Fibroblast of villous mesenchyme (primary cell): ENCODE measurements at places on chromosomes 2 and 18. TPM values are rescaled to one million over a fixed set of nuclear protein-coding genes. Genes with fewer than 3 reads are reported as not detected.

TAF4B gene
- 0.64 and 0.86 TPM in 2 replicates for total RNA-seq

DNA sequence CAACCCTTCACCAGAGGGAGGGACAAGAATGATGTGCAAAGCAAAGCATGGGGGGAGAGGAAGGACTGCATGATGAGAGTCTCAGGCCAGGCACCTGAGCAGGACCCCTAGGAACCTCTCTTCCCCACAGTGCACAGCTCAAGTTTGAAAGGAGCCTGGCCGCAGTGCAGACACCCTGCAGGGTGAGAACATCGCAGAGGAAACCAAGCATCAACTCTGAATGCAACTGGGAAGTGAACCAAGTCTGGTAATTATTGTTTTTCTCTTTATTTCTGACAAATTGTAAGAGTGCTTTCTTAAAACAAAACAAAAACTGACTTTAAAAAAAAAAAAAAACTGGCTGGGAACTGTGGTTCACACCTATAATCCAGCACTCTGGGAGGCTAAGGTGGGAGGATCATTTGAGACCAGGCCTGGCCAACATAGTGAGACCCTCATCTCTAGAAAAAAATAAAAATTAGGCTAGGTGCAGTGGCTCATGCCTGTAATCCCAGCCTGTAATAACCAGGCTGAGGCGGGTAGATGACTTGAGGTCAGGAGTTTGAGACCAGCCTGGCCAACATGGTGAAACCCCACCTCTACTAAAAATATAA lies 15.3 kb downstream of the NPC1 start:
- no peak for DNase-seq

HOXD9 gene
- 10.6 and 11.2 TPM in 2 replicates for total RNA-seq

GRCh38 chr2:39571111-39571731 lies 94.5 kb upstream of the TMEM178A start:
- peak; percentile 84 for DNase-seq

CTLA4 gene
- not detected in 2 replicates for total RNA-seq

GYPC gene
- total RNA-seq: 161 TPM in 2 replicates

C18orf32 gene
- total RNA-seq: 11.7 and 24.5 TPM in 2 replicates

GRCh38 chr2:98505971-98506664 lies 61.5 kb downstream of the INPP4A start:
- no peak for DNase-seq

GRCh38 chr2:145587922-145588321 lies 1068.0 kb upstream of the ZEB2 start:
- DNase-seq: no peak

GRCh38 chr2:122023059-122023864 lies 267.8 kb downstream of the TSN start:
- DNase-seq: no peak

DNA sequence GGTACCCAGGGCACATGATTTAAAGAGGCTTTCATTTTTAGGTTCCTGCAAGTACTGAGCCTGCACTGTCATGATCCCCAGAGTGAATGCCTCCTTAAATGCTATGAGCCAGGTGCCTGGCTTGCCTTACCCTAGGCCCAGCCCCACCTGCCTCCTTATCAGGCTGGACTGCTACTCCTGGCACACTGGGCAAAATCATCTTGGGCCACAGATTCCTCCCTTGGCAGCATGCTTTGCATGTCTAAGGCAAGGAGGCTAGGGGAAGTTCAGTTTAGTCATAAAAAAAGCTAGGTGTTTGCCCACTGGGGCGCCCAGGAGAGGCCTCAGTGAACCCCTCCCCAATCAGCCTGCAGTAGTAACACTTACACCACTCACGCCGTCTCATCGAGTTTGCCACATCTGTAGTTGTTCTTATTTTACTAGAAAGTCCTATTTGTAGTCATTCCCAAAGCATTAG lies 45.1 kb downstream of the LBH start:
- peak; percentile 13 for DNase-seq

- DNase-seq: no peak
Measured at GRCh38 chr18:30889519-30890301, 152.8 kb downstream of the DSC3 start.

DNA sequence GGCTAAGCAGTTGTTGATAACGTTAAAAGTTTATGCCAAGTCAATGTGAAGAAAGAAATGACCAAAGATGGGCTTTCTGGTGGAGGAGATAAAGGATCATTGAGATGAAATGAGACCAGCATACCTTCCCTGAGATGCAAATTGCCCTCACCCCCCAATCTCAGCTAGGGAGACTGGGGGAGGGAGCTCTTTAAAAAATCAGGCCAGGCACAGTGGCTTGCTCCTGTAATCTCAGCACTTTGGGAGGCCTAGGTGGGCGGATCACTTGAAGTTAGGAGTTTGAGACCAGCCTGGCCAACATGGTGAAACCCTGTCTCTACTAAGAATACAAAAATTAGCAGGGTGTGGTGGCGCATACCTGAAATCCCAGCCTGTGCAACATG lies 30.9 kb upstream of the KCMF1 start:
- no peak for DNase-seq

- no peak for DNase-seq
Measured at GRCh38 chr2:96870626-96871255, 861 bp upstream of the SEMA4C start.

GRCh38 chr2:160053946-160054345 lies 8.5 kb downstream of the PLA2R1 start:
- no peak for DNase-seq

- DNase-seq: no peak
Measured at GRCh38 chr2:113602869-113603466, 24.1 kb upstream of the RABL2A start.

DNA sequence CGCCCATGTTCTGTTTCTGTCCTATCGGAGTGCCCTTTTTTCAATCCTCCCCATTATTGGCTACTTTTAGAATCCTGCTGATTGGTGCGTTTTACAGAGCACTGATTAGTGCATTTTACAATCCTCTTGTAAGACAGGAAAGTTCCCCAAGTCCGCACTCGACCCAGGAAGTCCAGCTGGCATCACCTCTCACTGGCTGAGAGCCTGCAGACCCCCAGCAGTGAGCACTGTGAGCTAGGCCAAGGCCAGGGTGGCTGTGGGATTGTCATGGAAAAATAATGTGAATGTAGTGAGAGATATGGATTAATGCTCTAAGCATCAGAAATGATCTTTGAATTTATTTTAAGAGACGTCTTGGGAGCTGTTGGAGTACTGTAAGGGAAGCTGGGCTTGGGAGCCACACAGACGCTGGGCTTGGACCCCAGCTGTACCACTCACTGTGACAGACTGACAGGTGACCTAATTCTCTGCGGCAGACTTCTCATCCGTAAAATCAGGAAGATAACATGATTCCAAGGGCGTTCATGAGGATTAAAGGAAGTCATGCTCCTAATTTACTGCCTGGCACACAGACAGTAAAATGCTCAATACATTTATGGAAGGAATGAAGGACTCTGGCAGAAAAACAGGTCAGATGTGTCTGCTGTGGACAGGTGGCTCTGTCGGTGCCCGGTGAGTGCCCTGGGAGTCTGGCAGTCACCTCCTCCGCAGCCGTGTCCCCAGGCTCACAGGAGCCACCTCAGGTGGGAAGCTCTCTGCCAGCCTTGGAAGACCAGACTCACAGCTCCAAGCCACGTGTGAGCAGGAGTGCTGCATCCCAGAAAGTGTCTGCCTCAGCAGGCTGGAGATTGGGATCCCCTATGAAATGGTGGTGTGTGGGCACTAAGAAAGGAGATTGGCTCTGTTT lies 105.5 kb downstream of the FAM168B start:
- DNase-seq: no peak

CNNM3 gene
- 6.4 and 8.6 TPM in 2 replicates for total RNA-seq

ZNF521 gene
- total RNA-seq: 4.7 and 11.3 TPM in 2 replicates

DNA sequence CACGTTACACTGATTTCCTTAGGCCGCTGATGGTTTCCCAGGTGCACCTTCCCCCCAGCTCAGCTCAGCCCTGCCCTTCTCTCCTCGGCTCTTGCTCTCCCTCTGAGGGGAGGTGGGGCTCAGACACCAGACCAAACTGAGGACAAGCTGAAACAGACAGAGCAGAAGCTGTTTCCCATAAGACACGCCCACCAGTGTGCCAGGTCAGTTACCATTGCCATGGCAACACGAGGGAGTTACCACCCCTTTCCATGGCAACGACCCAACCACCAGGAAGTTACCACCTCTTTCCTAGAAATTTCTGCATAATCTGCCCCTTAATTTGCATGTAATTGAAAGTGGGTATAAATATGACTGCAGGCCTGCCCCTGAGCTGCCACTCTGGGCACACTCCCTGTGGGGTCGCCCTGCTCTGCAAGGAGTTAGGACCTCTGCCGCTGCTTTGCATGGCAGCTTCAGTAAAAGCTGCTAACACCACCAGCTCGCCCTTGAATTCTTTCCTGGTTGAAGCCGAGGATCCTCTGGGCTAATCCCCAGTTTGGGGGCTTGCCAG lies 120.9 kb upstream of the SMIM21 start:
- DNase-seq: peak; percentile 26

ONECUT2 gene
- total RNA-seq: under 0.01 TPM in 2 replicates
